ENCODE measurements at places on chromosomes 2 and 18. TPM values are rescaled to one million over a fixed set of nuclear protein-coding genes. Genes with fewer than 3 reads are reported as not detected.

The TMEFF2 gene
- total RNA-seq: 0.28 TPM

The GMPPA gene
- 24.7 TPM for total RNA-seq

The TUBA4B gene
- total RNA-seq: not detected

The SIX2 gene
- 1.7 TPM for total RNA-seq

The RTKN gene
- total RNA-seq: 19.1 TPM

- H3K27ac ChIP-seq: no peak overlapping the region
- H3K27me3 ChIP-seq: no peaks in the 10 kb centered on the region
- H3K36me3 ChIP-seq: no peaks in the 10 kb centered on the region
- no peaks in the 10 kb centered on the region for H3K4me1 ChIP-seq
- DNase-seq: no peak
These were observed 61.1 kb upstream of the RND3 start for GRCh38 chr2:150548527-150548926.

GRCh38 chr2:126966601-126967000 is 67.9 kb downstream of the TEX51 start:
- no peaks in the 10 kb centered on the region for H3K27me3 ChIP-seq
- no peak for DNase-seq

DNA sequence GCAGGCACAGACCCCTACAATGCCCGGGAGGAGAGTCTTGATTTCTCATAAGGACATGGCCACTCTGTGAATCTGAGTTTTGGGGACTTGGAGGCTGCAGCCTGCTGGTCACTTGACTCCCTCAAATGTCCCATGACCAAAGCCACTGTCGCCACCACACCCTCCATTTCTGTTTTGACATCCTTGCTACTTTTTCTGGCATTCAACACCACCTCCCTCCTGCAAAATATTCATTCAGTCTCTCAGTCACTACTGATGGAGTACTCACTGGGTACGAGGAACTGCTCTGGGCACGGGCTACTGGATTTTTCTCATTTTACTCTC is 208.6 kb upstream of the HAAO start:
- H3K27me3 ChIP-seq: no peaks in the 10 kb centered on the region
- DNase-seq: no peak
- H3K27ac ChIP-seq: no peak overlapping the region
- H3K4me3 ChIP-seq: no peak overlapping the region
- H3K4me1 ChIP-seq: no peaks in the 10 kb centered on the region

GRCh38 chr2:230842473-230842872 is 22.3 kb upstream of the ITM2C start:
- H3K4me1 ChIP-seq: peaks cover 2% of the 10 kb centered on the region
- no peak for DNase-seq
- H3K36me3 ChIP-seq: no peaks in the 10 kb centered on the region
- H3K4me3 ChIP-seq: no peak overlapping the region

DNA sequence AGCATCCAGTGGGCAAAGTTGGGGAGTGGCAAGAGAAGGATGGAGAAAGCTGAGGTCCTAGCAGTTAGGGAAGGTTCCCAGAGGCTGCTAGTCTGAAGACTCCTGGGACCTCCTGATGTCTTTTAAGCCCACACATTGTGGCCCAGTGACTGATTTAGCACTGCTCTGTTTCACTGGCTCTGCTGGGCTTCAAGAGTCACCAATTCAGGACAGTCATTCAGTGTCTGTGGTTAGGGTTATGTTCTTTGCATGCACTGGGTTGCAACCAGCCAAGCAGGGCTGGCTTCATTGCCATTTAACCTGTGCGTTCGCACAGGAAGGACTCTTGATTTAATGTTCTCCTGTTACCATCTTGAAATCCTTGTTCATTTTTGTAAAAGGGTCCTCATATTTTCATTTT is 199.2 kb downstream of the ICOS start:
- no peak overlapping the region for H3K4me3 ChIP-seq
- H3K27ac ChIP-seq: no peak overlapping the region
- H3K27me3 ChIP-seq: no peaks in the 10 kb centered on the region
- no peak for DNase-seq
- peaks cover 4% of the 10 kb centered on the region for H3K4me1 ChIP-seq
- no peaks in the 10 kb centered on the region for H3K36me3 ChIP-seq

DNA sequence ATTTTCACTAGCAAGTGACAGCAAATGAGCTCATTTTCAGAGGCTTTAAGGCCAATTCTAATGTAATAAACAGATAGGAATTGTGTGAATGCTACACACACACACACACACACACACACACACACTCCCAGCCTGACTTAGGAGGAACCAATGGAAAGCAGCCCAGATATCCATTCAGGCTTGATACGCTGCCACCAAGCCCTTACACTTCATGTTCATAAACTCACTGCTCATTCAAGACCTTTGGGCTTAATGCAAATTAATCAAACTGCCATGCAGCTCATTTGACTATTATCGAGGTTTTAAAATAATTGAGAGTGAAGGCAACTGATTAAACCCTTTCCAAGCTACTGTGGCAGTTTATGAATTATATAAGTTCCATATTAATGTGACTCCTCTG is 298.9 kb upstream of the NCKAP5 start:
- no peak for DNase-seq
- H3K27ac ChIP-seq: no peak overlapping the region
- no peaks in the 10 kb centered on the region for H3K27me3 ChIP-seq
- H3K4me1 ChIP-seq: no peaks in the 10 kb centered on the region
- H3K4me3 ChIP-seq: no peak overlapping the region

DNA sequence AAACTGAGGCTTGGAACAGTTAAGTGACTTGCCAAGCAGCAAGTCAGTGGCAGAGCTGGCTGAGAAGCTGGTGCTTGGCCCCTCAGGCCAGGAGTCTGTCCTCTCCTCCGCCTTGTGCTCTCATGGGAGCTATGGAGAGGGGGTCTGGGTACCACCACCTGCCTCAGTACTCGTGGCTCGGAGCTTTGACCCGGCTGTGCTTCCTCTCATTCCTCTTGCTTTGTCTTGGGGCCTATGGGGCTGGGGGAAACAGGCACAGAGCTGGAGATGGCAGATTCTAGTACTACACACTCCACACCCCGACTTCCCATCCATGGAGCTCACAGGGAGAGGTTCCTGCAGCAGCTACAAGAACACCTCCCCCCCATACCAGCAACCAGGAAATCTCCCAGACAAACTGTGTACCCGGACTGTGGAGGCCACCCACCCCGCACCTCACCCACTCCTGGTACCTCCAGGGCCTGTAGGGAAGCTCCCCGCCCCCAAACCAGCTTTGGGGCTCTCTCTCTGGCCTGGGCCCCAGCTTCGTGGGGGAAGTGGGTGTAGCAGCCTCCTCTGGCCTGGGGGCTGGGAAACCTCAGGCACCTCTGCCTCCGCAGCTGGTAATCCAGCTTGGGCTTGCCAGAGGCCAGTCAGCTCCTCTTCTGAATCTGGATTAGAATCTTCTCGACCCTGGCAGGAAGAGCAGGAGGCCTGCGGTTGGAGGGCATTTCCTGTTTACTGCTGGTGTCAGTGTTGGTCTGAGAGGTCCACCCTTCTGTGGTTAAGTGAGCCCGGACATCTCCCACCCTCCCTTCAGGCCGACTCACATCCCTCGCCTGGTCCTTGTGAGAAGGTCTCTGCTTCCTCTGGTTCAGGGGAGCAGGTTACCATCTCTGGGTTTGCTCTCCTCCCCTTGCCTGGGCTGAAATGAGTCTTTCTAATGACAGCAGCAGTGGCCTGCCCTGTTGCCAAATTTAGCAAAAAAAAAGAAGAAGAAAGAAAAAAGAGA is 22.3 kb upstream of the RHOB start:
- H3K4me1 ChIP-seq: peaks cover 53% of the 10 kb centered on the region
- H3K36me3 ChIP-seq: no peaks in the 10 kb centered on the region
- H3K27ac ChIP-seq: peak overlapping the region; percentile 64
- DNase-seq: peak; percentile 76

DNA sequence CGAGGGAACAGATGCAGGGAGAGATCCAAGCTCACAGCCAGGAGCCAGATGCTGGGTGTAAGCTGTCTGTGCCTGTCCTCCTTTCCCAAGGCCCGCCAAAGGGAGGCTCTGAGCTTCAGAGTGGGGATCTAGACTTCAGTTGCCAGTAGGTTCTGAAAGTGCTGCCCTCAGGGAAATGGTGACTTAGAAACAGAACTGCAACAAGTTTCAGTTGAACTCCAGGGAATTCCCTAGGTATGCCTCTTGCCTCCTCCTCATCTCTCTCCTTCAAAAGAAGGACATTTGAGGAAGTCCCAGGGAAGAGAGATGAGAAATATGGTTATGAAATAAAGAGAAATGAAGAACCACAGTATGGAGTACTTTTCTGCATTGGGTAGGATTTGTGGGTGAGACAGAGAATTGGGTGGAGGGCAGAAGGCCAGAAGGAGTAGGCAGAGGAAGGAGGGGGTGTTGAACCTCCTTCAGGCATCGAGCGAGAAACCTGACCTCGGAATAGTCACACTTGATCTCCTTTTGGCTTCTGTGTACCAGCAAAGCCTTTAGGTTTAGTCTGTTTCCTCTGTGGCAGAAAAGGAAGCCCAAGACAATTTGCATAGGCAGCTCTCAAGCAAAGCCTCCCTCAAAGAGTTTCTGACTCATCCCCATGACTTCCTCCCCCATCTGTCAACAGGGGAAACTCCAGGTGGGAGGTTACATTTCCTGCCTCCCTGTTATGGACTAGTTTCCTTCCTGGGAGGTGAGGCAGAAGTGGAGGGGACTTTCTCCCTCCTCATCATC is 45.7 kb downstream of the QPCT start:
- no peak overlapping the region for H3K27ac ChIP-seq
- no peak overlapping the region for H3K4me3 ChIP-seq
- no peaks in the 10 kb centered on the region for H3K36me3 ChIP-seq
- H3K4me1 ChIP-seq: no peaks in the 10 kb centered on the region
- H3K27me3 ChIP-seq: no peaks in the 10 kb centered on the region
- DNase-seq: no peak

DNA sequence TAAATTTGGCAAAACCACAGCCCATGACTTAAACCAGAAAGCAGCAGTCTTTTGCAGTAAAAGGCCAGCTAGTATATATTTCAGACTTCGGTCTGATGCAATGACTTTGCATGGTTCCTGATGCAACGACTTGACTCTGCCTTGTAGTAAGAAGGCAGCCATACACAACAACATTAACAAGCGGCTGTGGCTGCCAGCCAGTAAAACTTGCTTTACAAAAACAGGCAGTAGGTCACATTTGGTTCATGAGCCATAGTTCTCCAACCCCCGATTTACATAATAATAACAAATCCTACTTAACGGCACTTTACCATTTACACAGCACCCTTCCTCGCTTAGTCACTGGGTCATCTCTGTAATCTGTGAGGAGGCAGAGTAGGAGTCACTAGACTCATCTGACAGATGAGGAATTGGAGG is 410.3 kb downstream of the LRATD1 start:
- H3K4me3 ChIP-seq: no peak overlapping the region
- H3K4me1 ChIP-seq: peaks cover 31% of the 10 kb centered on the region
- peak; percentile 93 for DNase-seq
- no peaks in the 10 kb centered on the region for H3K27me3 ChIP-seq
- H3K27ac ChIP-seq: peak overlapping the region; percentile 82

DNA sequence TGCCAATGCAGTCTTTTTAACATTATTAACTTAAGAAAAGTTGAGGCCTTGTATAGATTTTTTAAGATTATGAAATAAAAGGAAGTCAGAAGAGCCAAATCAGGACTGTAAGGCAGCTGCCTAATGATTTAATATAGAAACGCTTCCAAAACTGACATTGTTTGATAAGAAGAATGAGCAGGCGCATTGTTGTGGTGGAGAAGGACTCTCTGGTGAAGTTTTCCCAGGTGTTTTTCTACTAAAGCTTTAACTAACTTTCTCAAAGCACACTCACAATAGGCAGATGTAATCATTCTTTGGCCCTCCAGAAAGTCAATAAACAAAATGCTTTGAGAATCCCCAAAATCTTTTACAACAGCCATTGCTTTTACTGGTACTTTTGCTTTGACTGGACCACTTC is 288.6 kb upstream of the FIGN start:
- no peak for DNase-seq
- no peaks in the 10 kb centered on the region for H3K36me3 ChIP-seq
- H3K27me3 ChIP-seq: no peaks in the 10 kb centered on the region
- H3K27ac ChIP-seq: no peak overlapping the region
- no peaks in the 10 kb centered on the region for H3K4me1 ChIP-seq

GRCh38 chr2:172993931-172994717 is 81.5 kb upstream of the MAP3K20 start:
- H3K27me3 ChIP-seq: no peaks in the 10 kb centered on the region
- no peaks in the 10 kb centered on the region for H3K4me1 ChIP-seq
- no peak overlapping the region for H3K4me3 ChIP-seq
- no peak overlapping the region for H3K27ac ChIP-seq
- no peaks in the 10 kb centered on the region for H3K36me3 ChIP-seq

GRCh38 chr2:203914546-203915182 is 21.9 kb upstream of the ICOS start:
- no peak for DNase-seq
- H3K4me3 ChIP-seq: no peak overlapping the region
- no peaks in the 10 kb centered on the region for H3K36me3 ChIP-seq
- no peak overlapping the region for H3K27ac ChIP-seq

DNA sequence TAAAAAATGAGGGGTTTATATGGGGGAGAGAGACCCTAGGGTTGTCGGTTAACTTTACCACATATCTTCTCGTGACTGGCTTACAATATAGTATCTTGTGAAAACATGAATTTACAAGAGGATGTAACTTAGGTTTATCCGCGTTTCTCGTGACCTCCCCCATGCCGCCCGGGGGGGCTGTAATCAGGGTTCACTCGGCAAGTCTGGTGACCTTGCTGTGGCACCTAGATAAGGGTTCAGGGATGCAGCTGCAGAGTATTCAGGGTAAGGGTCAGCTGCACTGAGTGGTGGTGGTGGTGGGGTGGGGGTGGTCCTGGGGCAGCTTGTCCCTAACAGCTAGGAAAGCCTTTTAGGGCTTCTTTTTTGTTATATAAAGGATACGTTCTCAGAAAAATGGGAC is 112.3 kb downstream of the LYPD1 start:
- no peaks in the 10 kb centered on the region for H3K36me3 ChIP-seq
- no peaks in the 10 kb centered on the region for H3K4me1 ChIP-seq

- H3K27ac ChIP-seq: no peak overlapping the region
- no peaks in the 10 kb centered on the region for H3K36me3 ChIP-seq
- no peak overlapping the region for H3K4me3 ChIP-seq
- no peaks in the 10 kb centered on the region for H3K27me3 ChIP-seq
- no peak for DNase-seq
These were observed 7.9 kb upstream of the LBH start for GRCh38 chr2:30223413-30223874.

GRCh38 chr2:239855863-239856587 is 169.1 kb downstream of the NDUFA10 start:
- no peaks in the 10 kb centered on the region for H3K36me3 ChIP-seq
- no peak overlapping the region for H3K27ac ChIP-seq
- H3K27me3 ChIP-seq: no peaks in the 10 kb centered on the region
- H3K4me3 ChIP-seq: no peak overlapping the region

All from sigmoid colon (tissue), 7 donors.